ENCODE measurements at places on chromosomes 1 and 21.

GRCh38 chr1:157035121-157035520 lies 10.4 kb downstream of the ARHGEF11 start:
- no peak for DNase-seq

DNA sequence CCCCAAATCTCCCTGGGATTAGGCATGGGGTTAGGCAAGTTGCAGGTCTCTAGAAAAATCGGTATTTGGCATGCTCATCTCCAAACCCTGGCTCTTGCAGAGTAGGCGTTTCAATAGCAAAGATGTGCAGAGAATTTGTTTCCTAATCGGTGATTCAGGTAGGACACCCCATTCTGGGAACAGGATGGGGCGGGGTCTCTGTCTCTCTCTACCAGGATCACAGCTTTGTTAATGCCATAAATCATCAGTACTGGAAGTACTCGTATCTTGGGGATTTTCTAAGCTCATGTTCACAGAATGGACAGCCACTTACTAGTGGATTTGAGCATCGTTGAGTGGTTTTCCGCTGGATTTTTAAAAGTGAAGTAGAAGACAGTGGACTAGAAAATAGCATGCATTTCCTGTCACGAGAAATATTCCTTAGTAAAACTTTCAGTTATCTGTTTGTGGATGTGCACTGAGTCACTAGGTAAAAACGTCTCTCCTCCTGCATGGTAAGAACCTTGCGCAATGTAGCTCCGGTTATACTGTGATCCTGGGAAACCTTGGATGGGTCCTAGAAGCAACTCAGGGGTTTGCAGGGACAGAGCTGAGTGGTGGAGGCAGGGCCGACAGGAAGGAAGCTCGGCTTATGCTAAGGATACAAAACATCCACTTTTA lies 5.1 kb downstream of the TMEM51 start:
- DNase-seq: no peak

- DNase-seq: no peak
Observed at GRCh38 chr1:30058970-30059369, 664.4 kb downstream of the MATN1 start.

GRCh38 chr1:40029608-40030007 lies 10.9 kb upstream of the CAP1 start:
- DNase-seq: no peak

DNA sequence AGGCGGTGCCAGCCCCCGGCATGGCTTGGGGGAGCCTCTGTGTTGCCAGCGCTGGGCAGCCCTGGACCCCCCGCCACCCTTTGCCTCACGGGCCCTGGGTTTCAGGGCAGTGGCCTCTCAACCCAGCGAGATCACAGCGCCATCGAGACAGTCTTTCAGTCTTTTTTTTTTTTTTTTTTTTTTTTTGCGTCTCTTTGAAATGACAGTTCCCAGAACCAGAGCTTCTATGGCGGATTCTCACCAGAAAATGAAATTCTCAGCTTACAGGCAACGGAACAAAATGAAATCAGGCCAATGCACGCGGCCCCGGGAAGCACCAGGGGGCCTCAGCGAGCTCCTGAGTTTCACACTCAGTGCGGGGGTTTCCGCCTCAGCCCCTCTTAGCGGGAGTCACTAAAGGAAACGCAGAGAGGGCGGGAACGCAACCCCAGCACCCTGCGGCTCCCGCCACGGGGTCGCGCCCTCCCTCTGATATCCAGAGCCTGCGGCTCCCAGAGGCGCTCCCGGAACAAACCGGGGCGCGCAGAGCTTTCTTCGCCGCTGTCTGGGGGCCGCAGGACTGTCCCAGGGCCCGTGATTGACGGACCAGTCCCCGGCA lies 8.0 kb upstream of the COL6A1 start:
- peak; percentile 64 for DNase-seq

DNA sequence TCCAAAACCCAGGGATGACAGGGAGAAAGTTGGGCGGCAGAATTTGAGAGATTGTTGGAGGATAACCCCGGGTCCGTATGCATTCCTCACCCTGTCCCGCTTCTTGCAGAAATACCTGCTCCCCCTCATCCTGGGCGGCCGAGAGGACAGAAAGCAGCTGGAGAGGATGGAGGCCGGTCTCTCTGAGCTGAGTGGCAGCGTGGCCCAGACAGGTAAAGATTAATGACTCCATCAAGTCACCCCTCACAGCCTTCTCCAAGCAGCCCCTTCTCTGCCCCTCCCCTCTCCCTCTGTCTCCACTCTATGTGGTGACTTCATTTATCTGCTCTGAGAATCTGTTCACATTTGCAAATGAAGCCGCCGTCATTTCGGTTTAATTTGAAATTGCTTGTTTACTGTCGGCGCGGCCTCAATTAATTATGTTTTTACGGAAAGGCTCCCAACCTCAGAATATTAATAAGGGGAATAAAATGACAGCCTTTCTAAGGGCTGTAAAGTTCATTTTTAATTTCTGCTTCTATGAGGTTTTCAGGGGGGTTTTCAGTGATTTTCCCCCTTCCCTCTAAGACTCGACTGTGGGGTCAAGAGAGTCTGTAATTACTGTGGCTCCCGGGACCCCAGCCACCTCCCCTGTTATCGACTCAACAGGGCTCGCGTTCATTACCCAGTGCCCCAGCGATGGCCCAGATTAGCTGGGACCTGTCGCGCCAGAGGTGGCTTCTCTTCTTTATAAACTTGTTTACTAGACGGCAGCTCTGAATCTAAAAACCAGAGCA lies 148.3 kb downstream of the PEX14 start:
- no peak for DNase-seq

DNA sequence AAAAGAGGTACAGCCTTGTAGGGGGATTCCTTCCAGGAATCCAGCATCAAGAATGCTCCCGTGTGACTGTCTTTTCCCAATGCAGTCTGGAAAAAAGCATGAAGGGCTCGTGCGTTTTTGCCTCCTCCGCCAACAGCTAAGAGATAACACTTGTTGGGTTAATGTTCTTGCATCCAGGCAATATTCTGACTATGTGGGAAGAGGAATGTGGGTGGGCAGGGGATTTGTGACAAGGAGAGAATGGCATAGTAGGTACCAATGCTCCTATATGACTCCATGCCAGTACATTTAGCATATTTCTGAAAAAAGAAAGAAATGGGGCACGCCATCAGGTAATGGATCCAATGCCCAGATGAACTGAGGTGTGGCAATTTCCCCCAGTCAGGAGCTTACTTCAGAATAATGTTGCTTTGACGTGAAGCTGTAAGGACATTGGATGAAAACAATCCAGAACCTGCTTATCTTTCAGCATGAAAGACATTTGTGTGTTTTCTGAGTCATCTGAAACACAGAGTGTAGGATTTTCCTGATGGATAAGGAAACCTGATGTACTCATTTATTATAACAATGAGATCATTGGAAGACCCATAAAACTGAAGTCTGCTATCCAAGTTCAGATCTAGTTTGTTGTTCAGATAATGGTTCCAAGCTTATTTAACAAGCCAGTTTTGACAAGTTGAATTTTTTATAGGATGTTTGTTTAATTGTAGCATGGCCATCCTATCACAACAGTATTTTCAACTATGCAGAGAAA lies 105.5 kb downstream of the LYPLAL1 start:
- no peak for DNase-seq

GRCh38 chr1:233844692-233845091 lies 59.8 kb upstream of the SLC35F3 start:
- no peak for DNase-seq

- no peak for DNase-seq
Observed at GRCh38 chr1:64911326-64911725, 55.0 kb downstream of the JAK1 start.

- no peak for DNase-seq
Observed at GRCh38 chr1:28156821-28157220, 19.7 kb downstream of the PTAFR start.

DNA sequence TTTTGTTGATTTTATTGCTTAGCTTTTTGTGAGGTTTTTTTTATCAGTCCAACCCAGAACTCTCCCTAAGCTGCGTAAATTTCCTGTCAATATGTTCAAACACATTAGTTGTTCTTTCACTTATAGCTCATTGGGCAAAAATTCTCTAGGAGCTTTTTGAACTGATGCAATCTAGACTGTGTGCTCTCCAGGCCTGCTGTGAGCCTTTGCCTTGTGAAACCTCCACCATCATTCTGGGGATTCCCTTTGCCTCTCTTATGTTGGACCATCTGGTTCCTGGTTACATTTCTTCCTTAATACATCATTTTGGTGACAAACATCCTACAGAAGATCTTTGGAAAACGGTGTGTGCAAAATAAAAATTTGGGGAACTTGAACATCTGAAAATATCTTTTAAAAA lies 247.2 kb downstream of the LRRC7 start:
- no peak for DNase-seq

- no peak for DNase-seq
Observed at GRCh38 chr1:80083892-80084291, 1077.4 kb upstream of the ADGRL4 start.

GRCh38 chr1:100972185-100972584 lies 53.4 kb downstream of the DPH5 start:
- no peak for DNase-seq

Data from activated T-helper 1 cell treated with anti-CD3 and anti-CD28 coated beads, Interleukin-12 subunit alpha, Interleukin-12 subunit beta, Interleukin-2, Interleukin-4 antibody, amounts not matched to agents 30 ng/mL and 10 ng/mL and 1 ng/mL, durations not matched to agents 14 hours and 24 hours and 36 hours (primary cell).